Stimulated activated CD8-positive, alpha-beta memory T cell treated with anti-CD3 and anti-CD28 coated beads, Interleukin-12 subunit alpha, Interleukin-12 subunit beta, amount 100 ng/mL, for 4 hours (primary cell): ENCODE measurements at places on chromosomes 11 and 22.

DNA sequence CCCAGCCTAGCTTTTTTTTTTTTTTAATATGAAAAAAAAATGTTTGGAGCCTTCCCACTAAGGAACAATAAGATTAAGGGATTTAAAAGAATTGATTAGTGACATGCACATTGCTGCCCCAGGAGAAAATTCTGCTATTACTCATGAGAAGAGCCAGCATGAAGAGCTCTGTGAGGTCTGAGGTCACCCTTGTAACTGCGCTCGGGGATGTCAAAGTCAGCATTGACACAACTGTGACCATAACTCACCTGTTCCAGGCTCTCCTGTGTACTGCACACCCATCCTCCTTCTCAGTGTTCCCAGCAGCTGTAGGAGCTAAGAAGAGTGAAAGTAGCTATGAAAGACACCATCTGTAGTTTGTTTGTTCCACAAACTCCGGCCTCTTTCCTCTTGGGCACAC, 109.8 kb upstream of the FGF3 start:
- DNase-seq, result no peak

GRCh38 chr22:38753948-38754750, 1.6 kb downstream of the SUN2 start:
- no peak for DNase-seq

DNA sequence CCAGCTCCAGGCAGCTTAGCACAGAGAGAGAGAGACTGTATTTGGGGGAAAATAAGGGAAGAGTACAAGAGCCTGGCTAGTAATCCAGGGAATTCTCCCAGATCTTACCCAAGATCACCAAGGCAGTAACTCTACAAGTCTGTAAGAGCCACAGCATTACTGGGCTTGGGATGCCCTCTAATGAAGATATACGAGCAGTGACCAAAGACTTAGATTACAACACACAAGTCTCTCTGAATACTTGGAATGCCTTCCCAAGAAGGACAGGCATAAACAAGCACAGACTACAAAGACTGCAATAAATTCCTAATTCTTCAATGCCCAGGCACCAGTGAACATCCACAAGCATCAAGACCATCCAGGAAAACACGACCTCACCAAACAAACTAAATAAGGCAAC, 17.7 kb downstream of the DNAJC24 start:
- DNase-seq, result no peak

DNA sequence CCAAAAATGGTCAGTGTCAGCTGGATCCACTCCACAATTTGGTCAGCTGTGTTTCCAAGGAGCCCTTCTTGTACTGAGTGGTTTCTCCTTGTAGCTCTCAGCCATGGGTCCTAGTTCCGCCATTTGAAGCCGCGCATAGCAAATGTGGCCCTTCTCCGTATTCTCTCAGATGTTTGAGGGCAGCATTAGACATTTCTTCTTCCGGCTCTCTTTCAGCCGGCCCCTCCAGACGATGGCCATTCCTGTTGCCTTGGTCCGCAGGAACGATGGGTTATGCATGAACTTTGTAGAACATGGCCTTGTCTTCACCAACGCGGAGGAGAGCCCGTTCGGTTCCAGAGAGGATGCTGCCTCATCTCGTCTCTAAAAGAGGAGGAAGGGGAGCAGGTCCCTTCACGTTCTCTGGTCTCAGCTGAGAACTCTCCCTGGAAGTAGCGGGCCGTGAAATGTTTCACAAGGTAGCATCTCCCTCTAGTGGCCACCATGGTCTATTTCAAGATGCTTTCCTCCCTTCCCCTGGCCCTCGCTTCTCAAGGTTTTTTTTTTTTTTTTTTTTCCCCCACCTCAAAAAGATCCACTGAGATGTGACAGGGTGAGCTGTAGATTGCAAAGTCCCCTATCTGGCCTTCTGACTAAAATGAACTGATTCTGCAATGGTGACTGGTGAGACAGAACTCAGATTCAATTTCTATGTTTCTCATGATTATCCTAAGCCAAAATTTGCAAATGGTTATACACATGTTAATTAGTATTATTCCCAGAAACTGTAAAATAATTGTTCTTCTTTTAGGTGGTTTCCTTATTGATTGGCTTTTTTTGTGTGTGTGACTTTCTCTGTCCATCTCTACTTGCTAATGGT, 19.8 kb upstream of the PLET1 start:
- peak; percentile 37 for DNase-seq

GRCh38 chr11:29518389-29519174, 498.2 kb downstream of the KCNA4 start:
- no peak for DNase-seq

- DNase-seq, result no peak
Measured at GRCh38 chr11:118238421-118238820, 13.6 kb upstream of the JAML start.

- no peak for DNase-seq
Measured at GRCh38 chr22:36809351-36809750, 7.5 kb downstream of the PVALB start.

- DNase-seq, result no peak
Measured at GRCh38 chr11:113960702-113961330, 14.1 kb upstream of the HTR3A start.

- DNase-seq, result no peak
Measured at GRCh38 chr11:810040-810567, 337 bp downstream of the RPLP2 start.

DNA sequence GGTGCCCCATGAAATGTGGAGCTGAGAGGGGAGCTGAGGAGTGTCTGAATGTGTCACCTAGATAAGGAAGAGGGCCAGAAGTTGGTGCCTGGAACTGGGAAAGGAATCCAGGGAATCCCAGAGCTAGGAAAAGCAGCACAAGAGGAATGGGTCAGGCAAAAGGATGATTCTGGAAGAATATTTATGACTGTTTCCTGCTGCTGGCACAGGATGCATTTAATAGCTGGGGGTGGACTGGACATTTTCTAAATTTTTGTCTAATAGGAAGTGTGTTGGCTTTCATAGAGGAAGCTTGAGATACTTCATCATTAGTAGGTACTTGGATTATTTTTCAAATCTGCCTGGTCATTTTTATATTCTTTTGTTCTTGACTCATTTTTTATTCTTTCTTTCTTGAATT, 17.4 kb upstream of the MRGPRX2 start:
- no peak for DNase-seq

DNA sequence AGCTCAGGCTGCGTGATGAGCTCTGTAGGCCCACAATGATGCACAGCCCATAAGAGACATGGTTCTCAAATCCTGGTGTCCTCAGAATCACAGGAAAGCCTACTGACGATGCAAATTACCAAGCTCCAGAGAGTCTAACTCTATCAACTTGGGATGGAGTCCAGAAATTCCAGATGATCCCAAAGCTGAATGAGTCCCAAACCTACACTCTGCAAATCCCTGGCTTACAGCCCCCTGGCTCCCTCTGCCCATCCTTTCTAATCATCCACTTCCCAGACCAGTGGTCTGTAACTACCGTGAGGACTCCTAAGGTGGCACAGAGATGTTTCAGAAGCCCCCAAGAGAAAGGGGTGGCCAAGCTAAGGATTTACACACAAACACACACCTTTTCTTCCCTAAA, 13.5 kb downstream of the ARFGAP2 start:
- DNase-seq, result no peak

DNA sequence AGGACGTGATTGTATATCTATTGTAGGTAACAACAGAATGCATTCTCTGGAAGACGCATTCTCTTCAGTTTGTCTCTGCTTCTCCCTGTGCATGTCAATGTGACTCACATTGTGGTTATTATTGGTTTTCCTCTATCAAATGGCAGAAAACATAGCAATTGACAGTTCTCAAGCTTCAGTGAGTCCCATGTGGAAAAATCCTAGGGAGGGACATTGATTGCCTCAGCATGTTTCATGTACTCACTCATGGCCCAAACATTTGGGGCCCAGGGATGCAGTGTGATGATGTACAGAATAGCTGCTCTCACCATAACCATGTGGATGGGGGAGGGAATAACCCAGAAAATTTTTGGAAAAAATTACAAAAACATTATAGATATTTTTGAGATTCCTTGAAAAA, 9.3 kb upstream of the ARL14EP start:
- DNase-seq, result no peak

- DNase-seq, result no peak
Measured at GRCh38 chr11:118074785-118075184, 2.1 kb upstream of the TMPRSS4 start.

DNA sequence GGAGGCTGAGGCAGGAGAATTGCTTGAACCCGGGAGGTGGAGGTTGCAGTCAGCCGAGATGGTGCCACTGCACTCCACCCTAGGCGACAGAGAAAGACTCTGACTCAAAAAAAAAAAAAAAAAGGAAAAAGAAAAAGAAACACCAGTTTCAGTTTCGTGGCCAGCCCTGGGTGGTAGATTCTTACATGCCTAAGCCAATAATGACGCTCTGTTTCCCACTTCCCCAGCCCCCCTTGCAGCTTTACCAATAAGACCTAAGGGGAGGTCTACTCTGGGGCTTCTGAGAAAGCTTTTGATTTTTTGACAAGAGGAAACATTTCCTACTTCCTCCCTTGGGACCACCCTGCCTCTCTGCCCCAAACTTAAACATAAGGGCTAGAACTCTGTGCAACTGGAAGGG, 30.0 kb upstream of the PTPRJ start:
- peak; percentile 32 for DNase-seq

DNA sequence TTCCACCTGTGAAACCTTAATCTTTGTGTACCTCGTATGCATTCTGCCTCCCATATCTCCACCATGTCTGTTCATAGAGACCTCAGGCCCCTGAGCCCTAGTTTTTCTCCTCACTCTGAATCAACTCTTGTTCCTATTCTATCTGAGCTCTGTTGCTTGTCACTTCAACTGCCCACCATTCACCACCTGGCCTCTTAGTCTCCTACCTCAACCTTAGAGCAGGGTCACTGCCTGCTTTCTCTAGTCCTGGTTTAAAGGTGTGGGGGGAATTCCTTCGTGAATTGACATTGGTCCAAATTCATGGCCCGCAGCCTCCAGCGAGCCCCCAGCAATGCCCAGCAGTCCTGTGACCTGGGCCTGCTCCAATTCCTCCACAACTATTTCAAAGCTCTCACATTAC, 39.4 kb upstream of the TUB start:
- no peak for DNase-seq

- no peak for DNase-seq
Measured at GRCh38 chr11:132520199-132520598, 1012.1 kb downstream of the OPCML start.

DNA sequence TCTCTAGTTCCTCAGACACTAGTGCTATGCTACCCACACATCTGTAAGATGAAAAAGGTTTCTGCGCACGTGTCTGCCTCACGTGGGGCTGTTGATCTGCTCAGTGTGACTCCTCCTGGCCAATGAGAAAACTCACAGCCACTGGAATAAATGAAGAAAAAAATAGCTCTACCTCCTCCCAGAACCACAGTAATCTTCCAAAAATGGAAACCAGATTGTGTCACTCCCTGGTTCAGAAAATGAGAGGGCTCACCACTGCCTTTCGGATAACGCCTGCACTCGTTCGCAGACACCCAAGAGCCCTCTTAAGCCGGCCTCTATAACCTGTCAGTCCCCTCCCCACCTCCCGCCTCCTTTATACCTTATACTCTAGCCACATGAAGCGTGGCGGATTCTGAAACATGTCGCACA, 5.1 kb downstream of the APBB1 start:
- no peak for DNase-seq
